ENCODE measurements at places on chromosomes 7 and 10.

- DNase-seq = no peak
Observed at GRCh38 chr7:125118444-125118843, 188.8 kb upstream of the POT1 start.

GRCh38 chr7:55533050-55533728 lies 39.1 kb downstream of the VOPP1 start:
- peak; percentile 55 for DNase-seq

DNA sequence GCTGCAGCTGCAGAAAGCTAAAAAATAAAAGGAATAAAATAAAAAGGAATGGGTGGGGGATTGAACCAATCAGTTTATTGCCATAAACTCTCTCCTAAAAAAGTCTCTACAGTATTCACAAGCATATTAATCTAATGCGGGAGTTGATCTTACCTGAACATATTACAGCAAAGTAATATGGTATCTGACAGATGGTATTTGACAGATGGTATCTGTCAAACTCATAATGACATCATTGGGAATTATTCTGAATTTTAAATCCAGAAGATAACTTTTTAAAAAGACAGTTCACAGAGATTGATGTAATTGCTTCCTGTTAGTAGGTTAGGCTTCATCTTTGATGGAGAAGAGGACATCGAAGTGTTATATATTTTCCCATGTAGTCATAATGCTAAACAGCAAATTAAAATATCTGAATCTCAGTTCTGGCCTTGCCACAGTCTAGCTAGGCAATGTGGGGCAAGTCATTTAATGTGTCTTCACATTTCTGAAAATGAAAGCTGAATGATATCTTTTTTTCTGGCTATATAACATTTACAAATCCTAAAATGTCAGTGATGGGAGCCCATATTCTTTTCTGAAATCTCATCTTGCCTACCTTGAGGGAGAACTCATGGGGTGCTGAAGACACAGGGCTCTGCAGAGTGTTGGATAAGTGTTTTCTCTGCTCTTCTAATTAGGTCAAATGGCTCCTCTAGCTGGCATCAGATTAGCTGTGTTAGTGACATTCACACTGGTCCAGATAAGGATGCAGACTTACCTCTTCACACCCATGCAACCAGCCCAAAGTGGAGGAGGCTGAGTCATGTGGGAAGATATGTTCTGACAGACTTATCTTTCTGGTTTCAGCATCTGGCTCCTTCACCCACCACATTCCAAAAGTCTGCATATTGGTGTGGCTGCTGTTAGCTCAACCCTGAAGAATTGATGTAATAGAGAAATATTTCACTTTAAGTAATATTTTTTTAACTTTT lies 2.1 kb upstream of the LIPM start:
- no peak for DNase-seq

GRCh38 chr7:157771-158625 lies 34.4 kb upstream of the FAM20C start:
- DNase-seq = no peak

DNA sequence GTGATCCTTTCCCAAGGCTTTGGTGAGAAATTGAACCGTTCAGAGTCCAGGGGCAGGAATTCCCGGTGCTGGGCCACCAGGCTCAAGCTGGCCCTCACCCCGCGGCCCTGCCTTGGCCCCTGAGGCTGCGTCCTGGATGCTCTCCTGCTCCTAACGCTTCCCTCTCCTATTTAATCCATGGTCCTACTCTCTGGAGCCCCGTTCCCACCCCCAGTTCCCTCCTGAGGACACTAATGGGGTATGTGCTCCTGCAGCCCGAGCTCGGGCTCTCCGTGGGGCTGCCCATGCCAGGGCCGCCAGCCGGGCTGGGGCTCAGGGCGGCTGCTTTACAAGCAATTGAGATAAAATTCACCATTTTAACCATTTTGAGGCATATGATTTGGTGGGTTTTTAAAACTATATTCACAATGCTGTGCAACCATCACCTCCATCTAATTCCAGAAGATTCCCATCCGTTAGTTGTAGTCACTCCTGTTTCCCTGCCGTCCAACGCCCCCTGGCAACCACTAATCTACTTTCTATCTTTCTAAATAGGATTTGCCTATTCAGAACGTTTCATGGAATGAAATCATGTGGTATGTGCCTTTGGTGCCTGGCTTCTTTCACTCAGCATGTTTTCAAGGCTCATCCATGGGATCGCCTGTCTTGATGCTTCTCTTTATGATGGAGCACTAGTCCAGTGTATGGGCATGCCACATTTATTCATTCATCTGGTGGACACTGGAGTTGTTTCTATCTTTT lies 33.0 kb downstream of the ADAMTS14 start:
- DNase-seq = no peak

DNA sequence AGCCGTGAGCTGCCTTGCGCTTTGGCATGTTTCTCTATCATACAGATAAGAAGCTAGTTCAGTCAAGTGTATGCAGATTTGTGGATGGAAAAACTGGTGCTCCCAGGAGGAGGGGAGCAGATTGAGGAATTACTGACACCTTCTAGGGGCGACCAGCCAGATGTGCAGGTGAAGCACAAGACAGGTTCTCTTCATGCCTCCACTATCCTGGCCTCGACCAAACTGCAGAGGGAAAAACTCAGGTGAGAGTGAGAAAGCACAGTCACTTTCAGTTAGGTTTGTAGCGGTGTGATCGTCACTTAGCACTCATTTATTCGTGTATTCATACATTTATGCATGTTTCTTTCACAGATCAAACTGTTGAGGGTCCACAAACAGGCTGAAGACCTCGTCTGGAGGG lies 600 bp upstream of the DBNL start:
- no peak for DNase-seq

GRCh38 chr7:152430854-152431253 lies 4.9 kb downstream of the KMT2C start:
- no peak for DNase-seq

DNA sequence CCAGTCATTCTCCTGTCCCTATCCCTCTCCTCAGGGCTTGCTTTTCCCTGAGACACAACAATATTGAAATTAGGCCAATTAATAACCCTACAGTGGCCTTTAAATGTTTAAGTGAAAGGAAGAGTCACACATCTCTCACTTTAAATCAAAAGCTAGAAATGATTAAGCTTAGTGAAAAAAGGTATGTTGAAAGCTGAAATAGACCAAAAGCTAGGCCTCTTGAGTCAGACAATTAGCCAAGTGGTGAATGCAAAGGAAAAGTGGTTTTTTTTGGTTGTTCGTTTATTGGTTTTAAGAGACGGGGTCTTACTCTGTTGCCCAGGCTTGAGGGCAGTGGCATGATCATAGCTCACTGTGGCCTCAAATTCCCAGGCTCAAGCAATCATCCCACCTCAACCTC lies 9.7 kb upstream of the ATAD1 start:
- DNase-seq = no peak

GRCh38 chr10:3805201-3805790 lies 20.3 kb upstream of the KLF6 start:
- DNase-seq = no peak

DNA sequence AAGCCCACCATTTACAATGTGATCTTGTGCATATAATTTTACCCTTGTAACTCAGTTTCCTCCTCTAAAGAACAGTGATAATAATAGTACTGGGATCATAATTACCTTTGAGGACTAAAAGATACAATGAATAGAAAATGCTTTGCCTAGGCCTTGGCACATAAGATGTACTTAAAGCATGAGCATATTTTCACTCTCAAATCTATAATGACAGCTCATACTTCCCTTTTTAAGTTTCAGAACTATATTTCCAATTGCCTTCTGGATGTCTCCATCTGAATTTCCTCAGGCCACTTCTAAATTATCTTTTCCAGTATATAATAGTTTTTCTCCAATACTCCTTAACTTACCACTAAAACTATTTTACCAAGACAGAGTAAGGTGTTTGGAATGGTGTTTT lies 13.3 kb upstream of the ITGB8 start:
- DNase-seq = no peak

DNA sequence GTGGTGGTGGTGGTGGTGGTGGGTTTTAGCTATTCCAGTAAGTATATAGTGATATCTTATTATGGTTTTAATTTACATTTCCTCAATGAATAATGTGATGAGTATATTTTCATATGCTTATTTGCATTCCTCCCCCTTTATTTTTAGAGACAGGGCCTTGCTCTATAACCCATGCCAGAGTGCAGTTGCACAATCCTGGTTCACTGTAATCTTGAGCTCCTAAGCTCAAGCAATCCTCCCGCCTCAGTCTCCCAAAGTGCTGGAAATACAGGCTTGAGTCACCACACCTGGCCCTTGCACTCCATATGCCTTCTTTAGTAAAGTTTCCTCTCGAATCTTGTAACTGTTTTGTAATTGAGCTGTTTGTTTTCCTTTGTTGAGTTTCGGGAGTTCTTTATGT lies 577.7 kb upstream of the AUTS2 start:
- DNase-seq = no peak

DNA sequence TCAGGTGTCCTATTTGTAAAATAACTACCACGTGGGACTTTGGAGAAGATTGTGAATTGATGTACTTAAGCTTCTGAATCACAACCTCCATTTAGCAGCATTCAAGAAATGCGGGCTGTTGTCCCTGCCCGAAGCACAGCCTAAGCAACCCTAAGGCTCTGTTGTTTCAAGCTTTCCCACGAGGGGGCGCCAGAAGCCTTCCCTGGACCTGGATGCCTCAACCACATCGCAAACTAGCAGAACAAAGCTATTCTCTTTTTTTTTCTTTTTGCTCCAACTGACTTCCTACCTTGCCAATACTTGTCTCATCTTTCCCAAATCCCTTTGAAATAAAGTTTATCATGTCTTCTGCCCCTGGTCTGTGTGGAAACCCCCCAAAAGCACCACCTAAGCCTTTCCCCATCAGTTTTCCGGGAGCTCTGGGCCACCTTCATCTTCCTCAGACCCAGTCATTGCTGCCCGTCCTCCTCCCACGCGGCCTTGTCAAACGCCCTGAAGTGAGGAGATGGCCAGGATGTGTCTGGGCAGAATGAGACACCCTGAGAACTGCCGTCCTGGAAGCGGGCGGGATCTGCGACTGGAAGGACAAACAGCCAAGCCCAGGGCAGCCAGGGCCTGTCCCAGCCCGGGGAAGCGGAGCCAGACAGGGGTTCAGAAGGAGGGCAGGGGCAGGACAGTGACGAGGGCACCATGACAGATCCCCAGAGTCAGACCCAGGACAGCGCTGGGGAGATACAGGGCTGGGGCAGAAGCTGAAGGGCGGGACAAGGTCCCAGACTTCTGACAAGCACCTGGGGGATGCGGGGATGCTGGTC lies 112.7 kb downstream of the SLIT1 start:
- peak; percentile 73 for DNase-seq

DNA sequence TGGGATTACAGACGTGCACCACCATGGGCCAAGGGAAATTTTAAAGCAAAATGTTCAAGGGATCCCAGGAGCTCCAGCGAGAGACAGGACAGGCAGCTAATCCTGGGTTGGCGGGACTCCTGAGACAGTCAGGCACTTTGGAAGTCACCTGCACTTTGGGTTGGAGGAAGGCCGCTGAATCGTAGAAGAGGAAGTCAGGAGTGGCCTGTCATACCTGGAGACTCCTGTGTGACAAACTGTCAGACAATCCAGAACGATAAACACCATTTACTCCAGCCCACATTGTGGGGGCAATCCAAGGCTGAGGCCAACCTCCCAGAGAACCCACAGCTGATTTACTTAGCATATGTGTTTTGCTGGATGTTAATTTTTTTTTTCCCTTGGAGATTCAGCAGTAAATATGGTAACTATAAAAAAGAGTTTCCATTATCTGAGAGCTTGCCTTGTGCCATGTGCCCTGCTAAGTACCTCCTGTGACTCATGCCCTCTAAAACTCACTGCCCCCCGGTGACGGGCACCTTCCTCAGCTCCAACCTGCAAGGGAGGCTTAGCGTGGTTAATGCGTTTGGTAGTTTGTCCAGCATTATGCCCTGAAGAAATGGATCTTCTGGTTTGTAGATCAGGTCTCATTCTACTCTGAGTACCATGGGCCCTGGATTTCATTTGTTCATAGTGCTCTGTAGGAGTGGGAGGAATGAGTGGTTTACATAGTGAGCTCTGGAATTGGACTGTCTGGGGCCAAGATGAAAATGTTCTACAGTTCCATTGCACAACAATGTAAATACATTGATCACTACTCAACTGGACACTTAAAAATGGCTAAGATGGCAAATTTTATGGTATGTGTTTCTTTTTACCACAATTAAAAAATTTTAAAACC lies 50.9 kb downstream of the ICA1 start:
- DNase-seq = no peak

DNA sequence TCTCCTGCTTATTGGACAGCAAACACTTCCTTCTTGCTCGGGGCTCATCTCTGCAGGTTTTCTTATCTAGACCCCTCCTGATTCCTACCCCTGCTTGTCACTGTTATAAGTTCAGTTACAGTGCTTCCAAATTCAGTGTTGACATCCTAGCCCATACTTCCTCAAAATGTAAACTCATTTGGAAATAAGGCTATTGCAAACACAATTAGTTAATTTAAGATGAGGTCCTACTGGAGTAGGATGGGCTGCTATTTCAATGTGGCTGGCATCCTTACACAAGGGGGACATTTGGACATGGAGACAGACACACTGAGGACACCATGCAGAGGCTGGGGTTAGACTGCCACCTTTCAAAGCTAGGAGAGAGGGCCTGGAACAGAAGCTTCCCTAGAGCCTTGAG lies 85.2 kb upstream of the NPVF start:
- DNase-seq = no peak

GRCh38 chr10:1121271-1121970 lies 65.2 kb downstream of the WDR37 start:
- no peak for DNase-seq

- DNase-seq = no peak
Observed at GRCh38 chr7:8829100-8829499, 395.7 kb downstream of the NXPH1 start.

DNA sequence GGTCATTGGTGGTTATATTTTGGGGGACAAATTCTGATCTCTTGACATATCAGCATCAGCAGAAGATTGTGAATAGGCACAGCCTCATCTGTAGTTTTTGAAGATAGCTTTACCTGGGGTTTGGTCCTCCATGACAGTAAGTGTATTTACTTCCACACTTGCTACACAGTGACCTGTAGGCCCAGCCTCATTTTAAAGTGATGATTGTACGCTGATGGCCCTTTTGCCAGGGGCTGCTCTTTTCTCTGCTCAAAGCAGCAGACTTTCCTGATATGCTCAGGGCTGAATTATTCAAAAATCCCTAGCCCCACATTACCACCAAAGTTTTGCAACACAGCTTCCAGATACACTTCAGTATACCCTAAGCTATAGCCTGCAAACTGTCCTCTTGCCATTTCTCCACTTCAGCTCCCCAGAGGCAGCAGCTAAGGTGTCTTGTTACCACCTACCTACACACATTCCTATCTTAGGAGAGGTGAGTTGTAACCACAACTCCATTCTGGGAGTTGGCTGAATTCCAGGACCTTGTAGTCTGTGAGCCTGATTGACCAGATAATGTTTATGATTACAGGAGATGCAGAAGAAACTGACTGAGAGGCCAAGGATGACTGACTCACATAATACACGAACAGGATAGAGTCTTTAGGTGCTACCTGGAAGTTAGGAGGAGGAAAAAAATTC lies 6.0 kb downstream of the ASB4 start:
- DNase-seq = no peak

- no peak for DNase-seq
Observed at GRCh38 chr10:61830846-61831273, 70.6 kb upstream of the ARID5B start.

- DNase-seq = no peak
Observed at GRCh38 chr10:42982891-42983506, 93.9 kb upstream of the RET start.

GRCh38 chr10:34766266-34766600 lies 48.9 kb downstream of the PARD3 start:
- DNase-seq = no peak

Measured in stimulated activated CD8-positive, alpha-beta memory T cell treated with anti-CD3 and anti-CD28 coated beads, Interleukin-4, amount 100 ng/mL, for 24 hours (primary cell).